ENCODE measurements at places on chromosomes 7 and 10.

DNA sequence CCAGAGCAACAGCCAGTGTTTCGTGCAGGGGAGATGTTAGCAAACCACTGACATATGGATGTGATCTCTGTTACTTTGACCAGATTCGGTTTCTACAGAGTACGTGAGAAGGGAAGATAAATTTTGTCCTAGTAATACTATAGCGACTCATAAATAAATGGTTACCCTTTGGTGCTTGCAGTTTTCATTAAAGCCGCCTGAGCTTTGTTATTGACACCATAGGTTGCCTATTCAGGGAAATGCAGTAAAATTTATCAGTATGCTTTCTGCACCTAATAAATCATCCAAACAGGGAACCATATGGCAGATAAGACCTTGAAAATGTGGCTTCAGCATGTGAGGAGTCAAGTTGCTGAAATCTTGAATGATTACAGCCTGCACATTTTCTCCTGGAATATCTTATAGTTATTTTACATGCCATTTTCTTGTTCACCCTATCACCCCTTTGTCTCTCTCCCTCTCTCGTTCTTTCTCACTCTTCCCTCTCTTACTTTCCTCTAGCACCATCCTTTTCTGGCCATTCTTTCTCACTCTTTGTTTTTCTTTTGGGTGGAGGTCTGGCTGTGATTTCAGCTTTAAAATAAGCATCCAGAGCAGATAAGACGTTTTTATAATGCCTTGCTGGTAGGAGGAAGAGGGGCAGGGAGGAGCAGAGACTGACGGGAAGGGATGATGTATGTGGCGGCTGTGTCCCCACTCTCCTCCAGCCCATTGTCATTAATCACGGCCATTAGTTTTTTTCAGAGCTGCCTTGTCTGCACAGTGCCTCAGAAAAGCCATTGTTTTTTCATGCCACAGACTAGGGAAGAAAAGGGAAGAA is 182.5 kb downstream of the LRMDA start:
- no peak for DNase-seq

GRCh38 chr10:58189269-58189668 is 78.4 kb downstream of the IPMK start:
- no peak for DNase-seq

GRCh38 chr10:123157210-123157609 is 3.0 kb downstream of the BUB3 start:
- DNase-seq: peak; percentile 68

GRCh38 chr10:15168786-15169554 is 477 bp upstream of the NMT2 start:
- peak; percentile 69 for DNase-seq

- DNase-seq: no peak
Measured at GRCh38 chr7:101634196-101634717, 5.2 kb upstream of the MYL10 start.

DNA sequence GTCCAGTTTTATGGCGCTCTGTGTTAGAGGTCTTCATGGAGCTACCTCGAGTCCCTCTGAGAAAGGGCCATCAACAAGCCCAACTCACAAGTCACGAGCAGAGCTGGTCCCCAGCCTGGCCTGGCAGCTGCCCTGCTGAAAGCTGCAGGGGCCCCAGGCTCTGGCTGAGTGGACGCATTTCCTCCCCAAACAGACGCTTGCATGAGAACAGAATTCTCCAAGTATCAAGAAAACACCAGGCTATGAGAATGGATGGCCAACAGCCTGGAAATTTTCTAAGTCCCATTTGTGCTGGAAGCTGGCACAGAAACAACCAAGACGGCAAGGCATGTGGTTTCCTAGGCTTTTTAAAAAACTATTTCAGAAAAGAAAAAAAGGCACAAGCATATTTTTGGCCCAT is 114.8 kb downstream of the FAM53B start:
- no peak for DNase-seq

All from NCI-H226 (cell line).